ENCODE measurements at places on chromosomes 13 and 19.

- no peak for DNase-seq
Observed at GRCh38 chr19:38437295-38437694, 3.8 kb downstream of the RYR1 start.

DNA sequence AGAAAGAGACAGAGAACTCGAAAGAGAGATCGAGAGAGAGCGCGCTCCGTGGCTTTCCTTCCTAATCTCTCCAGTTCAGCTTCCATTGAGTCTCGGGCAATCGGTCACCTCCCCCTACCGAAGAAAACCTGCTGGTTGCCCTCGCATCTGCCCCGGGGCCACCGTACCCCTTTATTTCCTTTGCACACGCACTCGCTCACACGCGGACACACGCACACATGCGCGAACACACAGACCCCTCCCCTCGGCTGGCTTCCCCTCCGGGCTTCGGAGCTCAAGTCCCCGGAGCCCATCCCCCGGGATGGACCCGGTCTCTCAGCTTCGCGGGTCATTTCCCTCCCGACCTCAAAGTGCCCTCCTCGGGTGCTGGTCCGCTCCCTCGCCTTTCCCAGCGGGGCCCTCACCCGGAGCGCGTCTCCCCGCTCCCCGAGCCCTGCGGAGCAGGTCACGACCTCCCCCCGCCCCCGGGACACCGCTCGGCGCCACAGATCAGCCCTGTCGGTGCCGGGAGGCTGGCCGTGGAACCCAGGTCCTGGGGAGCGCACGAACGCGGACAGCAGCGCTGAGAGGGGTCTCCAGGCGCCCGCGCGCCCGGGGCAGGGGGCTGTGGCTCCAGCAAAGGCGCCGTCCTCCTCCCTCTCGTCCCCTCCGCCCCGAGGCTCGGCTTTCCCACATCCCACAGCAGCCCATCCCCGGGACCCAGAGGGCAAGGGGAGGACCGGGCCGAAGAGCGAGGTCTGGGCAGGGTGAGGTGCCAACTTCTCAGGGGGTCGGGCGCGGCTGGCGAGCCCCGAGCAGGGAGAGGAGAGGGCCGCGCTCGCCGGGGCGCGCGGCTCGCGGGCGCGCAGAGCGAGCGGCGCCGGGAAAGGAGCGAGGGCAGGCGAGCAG lies 1.8 kb downstream of the DACH1 start:
- DNase-seq, result no peak

DNA sequence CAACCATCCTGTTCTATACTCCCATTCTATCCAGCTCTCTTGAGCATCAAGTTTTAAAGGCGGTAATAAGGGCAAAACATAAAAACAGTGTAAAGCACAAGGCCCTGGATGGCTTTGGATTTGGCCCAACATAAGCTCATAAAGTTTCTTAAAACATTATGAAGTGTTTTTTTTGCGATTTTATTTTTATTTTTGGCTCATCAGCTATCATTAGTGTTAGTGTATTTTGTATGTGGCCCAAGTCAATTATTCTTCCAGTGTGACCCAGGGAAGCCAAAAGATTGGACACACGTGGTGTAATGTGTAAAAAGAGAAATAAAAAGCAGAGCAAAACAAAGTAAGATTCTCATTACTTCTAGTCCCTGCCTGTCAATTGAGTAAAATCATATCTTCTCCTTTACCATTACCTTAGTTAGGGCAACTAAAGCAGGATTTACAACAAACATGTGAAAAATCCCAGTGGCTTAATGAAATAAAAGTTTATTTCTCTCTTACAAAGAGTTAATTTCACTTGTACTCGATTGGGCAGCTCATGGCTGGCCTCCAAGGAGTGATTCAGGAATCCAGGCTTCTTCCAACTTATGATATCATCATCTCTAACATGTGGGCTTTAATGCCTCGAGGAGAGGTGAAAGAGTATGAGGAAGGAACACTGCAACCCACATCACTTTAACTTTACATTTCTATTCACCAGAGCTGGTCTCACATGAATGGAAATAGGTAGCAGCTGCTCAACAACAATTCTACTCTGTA lies 725.2 kb upstream of the SLITRK1 start:
- DNase-seq, result peak; percentile 83

DNA sequence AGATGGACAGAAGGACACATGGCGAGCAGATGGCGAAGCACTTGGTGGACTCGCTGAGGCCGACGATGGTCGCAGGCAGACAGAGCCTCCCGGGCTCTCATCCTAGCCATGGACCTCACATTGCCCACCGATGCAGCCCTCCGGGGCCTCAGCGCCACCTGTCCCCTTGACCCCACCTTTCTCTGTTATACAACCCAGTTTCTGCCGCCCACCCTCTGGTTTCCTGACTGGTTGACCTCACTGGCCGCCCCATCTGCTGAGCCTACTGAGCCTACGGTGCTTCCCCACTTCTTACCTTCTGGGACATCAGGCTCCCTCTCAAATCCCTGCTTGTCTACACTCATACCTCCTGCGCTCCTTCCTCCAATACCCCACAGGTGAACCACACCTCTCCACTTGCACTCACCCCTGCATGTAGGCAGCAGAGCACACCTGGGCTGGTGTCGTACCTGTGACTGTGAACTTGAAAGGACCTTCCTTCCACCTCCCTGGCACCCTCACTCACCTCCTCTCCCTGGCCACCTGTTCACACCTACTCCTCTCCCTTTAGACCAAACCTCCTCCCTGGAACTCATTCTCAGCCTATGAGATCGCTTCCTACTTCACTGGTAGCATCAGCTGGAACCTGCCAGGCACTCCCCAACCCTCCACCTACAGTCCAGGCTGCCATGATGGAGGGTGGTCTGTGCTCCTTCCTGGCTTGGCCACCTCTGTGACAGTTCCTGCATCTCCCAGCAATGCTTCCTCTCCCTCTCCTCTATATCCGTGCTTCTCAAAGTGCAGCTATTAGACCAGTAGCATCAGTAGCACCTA lies 36.1 kb downstream of the HPN start:
- no peak for DNase-seq

- DNase-seq, result peak; percentile 40
Observed at GRCh38 chr13:32426191-32426989, 1.5 kb downstream of the N4BP2L1 start.

DNA sequence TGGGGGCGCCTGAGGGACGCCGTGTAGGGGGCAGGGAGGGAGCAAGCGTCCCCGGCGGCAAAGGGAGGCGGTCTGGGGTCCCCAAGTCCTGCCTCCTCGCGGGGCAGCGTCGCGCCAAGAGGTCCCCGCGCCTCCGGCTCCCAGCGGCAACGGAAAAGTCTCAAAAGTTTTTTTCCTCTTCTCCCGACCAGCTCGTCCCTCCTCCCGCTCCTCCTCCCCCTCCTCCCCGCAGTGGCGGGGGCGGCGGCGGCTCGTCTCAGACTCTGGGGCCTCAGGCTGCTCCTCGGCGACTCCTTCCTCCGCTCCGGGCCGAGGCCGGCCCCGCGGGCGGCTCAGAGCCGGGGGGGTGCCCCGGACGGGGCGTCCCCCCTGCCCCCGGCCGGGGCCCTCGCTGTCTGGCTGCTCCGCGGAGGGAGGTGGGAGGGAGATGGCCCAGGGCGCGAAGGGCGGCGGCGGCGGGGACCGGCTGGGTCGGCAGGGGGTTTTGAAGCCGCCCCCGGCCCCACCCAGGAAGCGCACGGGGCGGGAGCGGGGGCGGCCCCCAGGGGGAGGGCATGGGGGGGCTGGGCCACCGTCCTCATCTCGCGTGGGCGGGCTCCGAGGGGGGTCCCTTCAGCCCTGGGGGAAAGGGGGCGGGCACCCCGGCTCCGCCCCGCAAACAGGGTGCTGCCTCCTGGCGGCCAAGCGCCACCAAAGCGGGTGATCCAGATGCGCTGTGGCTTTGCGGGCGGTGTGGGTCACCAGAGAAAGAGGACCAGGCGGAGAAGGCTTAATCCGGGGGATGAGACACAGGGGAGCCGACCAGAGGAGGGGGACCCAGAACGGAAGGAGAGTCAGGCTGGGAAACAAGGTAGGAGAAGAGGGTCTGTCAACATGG lies at the start of gene TGFB1:
TSS of gene TGFB1 (minus strand) at position 457 of the 877 bp plus-strand sequence. CDS start 878 bp downstream, outside the sequence.
- DNase-seq, result peak; percentile 93

GRCh38 chr13:76991432-76991795 lies 467 bp upstream of the CLN5 start:
- peak; percentile 9 for DNase-seq

DNA sequence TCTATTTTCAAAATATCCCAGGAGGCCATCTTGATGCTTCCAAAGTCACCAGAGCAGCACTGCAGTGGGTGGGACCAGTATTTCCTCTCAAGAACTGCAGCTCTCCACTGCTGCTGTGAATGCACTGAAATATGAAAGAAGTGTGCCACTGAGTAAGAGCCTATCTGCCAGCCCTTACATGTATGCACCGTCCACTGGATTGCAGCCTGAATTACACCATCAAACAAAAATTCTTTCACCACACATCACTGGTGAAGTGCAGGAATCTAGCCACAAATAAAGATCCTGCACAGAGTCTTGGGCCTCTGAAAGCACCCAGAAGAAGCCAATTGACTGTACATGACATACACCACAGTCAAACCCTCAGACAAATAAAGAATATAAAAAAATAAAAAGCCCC lies 249.0 kb downstream of the LHFPL6 start:
- DNase-seq, result peak; percentile 63

GRCh38 chr19:33948651-33949335 lies 152.1 kb downstream of the KCTD15 start:
- no peak for DNase-seq

DNA sequence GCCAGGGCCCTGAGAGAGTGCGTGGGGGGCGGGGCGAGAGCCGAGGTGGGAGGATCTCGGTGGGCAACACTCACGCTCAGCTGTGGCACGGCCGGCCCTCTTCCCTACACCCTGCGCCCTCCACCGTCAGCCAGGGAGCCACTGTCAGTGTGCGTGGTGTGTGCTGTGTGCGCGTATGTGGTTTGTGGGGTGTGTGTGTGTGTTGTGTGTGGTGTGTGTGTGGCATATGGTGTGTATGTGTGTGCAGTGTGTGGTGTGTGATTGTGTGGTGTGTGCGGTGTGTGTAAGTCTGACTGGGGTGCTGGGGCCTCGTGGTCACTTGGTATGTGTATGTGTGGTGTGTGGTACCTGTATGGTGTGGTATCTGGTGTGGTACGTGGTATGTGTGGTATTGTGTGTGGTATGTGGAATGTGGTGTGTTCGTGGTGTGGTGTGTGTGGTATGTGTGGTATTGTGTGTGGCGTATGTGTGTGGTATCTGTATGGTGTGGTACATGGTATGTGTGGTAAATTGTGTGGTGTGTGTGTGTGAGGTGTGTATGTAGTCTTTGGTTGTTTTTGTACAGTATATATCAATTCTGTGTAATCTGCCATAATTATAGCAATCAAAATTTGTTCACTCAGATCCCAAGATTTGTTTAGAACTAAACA lies 5.1 kb downstream of the GRK1 start:
- no peak for DNase-seq

GRCh38 chr13:24274452-24275021 lies 34.8 kb upstream of the C1QTNF9 start:
- no peak for DNase-seq

GRCh38 chr19:2315121-2315817 lies 7.3 kb upstream of the LINGO3 start:
- DNase-seq, result no peak

DNA sequence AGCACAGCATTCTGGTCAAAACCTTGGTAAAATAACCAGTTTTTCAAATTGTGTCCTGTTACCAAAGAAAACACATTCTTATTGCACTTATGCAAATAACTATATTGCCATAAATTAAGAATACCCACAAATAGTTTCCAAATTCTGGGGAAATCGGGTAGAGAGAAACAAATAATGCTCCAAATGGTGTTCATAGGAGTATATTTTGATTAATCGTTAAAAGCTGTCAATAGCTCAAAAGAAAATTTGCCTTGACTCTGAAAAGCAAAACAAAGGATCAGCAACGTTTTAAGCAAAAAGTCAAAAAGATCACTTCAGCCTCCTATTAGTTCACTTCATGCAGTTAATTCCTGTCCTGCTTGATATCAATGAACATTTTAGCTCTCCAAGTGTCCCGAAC lies 22.2 kb upstream of the CEACAM21 start:
- no peak for DNase-seq

GRCh38 chr19:369256-369655 lies 24.7 kb upstream of the MIER2 start:
- DNase-seq, result no peak

DNA sequence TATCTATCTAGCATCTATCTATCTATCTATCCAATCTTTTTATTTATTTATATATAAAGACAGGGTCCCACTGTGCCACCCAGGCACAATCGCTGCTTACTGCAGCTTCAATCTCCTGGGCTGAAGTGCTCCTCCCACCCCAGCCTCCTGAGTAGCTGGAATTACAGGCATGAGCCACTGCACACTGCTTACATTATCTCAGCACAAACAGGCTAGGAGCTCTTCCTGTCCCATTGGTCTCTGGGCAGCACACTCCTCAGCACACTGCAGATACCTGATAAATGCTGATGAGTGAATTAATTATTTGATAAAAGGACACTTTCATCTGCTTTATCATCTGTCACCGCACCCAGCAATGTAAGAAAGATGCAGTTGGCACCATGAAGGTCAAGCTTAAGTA lies 16.1 kb downstream of the ZNF562 start:
- DNase-seq, result no peak

DNA sequence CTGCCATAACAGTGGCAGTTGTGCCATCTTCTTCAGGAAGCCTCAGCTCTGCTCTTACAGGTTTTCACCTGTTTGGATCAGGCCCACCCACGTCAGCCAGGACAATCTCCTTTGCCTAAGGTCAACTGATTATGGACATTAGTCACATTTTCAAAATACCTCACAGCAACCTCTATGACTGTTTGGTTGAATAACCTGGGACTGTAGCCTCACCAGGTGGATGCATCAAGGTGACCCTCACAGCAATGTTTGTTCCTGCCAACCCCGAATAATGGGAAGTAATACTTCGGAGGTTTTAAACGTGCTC lies 17.2 kb upstream of the ATP12A start:
- DNase-seq, result no peak

GRCh38 chr19:32869966-32870573 lies 503 bp upstream of the SLC7A9 start:
- no peak for DNase-seq

DNA sequence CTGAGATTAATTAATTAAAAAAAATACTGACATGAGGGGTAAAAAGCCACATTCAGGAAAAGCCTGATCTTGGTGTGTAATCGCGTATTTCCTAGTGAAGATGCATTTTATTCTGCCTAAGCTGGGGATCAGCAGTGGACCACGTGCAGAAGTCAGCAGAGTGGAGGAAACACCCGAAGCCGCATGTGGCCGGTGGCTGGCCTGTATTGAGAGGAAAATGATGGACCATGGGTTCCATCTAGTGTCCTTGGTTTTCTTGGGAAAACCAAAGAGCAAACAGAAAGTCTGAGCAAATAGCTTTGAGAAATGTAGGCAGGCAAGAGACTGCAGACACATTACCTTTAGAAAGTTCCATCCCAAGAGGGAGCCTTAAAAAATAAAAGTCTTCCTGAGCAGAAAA lies 23.7 kb upstream of the SHISA2 start:
- DNase-seq, result peak; percentile 4

DNA sequence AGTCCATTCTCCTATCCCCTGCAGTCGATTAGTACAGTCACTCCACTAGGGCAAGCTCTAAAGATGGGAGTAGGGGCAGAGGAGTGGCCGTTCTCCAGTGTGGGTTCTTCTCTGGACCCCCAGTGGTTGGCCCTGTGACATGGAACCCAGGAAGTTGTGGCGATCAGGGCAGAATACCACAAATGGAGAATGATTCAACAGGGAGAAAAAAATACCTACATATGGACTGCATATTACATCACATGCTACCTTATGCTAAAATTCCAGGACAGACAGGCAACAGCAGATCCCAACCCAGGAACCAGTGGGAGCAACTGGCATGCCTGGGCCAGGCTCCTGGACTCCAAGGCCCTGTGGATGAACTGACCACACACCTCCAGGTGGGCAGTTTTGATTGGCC lies 20.4 kb downstream of the POU2F2 start:
- peak; percentile 75 for DNase-seq

- DNase-seq, result peak; percentile 42
Observed at GRCh38 chr19:8585894-8586750, 8.9 kb upstream of the MYO1F start.

GRCh38 chr13:94537740-94538630 lies 58.0 kb downstream of the TGDS start:
- no peak for DNase-seq

Data from EH (cell line).